ENCODE measurements at places on chromosomes 11 and 22.

- no peak for DNase-seq
Measured at GRCh38 chr22:36237462-36238372, 1.6 kb downstream of the APOL2 start.

DNA sequence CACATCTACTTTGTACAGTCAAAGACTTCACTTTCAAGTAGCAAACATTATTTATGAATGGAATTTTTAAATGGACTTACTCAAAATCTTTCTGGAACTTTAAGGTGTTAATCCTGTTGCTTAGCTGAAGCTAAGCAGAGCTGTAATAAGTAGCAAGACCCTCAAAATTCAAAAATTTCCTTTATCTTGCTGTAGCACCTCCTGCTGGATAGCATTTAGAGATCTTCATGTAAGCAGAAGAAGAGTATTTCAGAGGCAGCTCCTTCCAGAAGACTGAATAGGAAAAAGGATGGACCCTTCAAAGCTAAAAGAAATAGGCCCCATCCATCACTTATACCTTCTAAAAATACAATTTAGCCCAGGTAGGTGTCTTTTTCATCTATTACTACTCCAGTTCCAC, 3.4 kb downstream of the PHF21A start:
- no peak for DNase-seq

- no peak for DNase-seq
Measured at GRCh38 chr11:128726458-128727139, 32.7 kb downstream of the FLI1 start.

DNA sequence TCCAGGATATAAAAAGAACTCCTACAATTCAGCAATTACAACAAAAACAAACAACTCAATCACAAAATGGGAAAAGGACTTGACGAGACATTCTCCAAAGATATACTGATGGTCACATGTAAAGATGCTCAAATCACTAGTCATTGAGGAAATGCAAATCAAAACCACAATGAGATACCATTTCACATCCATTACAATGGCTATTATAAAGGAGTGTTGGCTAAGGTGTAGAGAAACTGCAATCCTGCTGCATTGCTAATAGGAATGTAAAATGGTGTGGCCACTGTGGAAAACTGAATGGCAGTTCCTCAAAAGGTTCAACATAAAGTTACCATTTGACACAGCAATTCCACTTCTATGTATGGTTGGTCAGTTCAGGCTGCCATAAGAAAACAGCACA, 11.8 kb upstream of the TBCEL start:
- no peak for DNase-seq

DNA sequence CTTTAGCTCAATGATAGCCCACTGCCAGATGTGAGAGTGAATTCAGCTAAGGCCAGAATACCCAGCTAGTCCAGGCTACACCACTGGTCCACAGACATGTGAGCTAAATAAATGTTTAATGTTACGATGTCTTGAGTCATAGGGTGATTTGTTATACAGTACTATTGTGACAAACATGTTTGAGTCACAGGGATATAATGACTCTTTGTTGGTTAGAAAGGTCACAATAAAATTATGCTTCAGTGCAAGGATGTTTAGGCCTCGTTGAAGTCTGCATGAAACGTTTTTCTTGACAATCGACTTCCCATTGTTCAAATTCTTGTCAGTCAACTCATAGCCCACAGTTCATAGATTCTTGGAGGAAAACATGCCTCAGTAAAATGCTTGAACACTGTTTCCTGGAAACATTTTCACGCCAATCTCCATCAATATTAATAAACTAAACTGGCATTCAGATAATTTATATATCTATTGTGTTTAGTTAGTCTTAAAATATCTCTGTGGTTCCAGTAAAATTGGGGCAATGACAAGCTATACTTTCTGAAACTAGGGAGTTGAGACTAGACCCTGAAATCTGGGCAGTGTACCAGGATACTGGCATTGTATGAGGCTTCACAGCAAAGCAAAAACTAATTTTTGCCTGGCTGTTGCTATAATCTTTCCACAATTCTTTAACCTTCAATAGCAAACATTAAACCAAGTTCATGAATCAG, 650.8 kb upstream of the KIRREL3 start:
- no peak for DNase-seq

- DNase-seq: no peak
Measured at GRCh38 chr11:45149483-45150056, 3.1 kb downstream of the PRDM11 start.

DNA sequence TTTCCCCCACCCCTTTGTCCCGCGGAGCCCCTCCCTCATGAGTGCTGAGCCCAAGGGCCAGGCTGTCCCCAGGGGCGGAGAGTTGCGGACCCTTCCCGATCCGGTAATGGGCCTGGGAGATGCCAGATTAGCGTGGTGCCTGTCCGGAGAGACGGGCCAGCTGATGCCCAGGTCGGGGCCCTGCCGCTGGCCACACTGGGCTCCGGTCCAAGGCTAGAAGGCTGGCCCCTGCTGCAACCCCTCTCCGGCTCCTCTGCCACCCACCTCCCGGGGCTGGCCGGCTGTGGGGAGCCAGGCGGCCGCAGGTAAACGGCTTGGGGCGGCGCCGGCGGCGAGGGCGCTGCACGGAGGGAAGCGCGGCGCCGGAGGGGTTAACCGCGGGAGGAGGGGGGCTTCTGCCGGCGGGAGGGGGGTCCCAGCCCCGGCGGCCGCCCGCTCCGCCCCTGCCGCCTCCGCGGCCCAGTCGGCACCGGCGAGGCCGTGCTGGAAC, at the start of gene KCNK4:
Gene KCNK4, plus strand, starts transcription at position 41 of the 490 bp plus-strand sequence. CDS start 1,717 bp downstream, outside the sequence.
- DNase-seq: no peak

- no peak for DNase-seq
Measured at GRCh38 chr22:24161909-24162308, 19.4 kb upstream of the SUSD2 start.

DNA sequence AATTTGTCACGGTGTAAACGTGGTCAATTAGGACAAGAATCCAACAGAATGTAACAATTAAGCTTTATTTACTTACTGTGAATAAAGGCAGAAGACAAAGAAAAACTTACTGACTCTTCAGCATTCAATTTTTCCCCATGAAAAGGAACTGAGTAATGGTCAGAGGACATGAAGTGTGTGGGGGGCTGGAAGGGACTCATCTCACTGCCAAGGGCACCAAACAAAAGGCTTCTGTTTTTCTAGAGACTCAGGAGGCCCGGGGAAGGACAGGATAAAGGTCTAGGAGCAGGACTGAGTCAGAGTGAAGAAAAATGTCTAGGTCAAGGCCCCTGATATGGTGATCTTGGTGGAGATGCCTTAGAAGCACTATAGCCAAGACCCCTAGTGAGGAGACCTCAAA, 564.2 kb upstream of the ANO5 start:
- DNase-seq: no peak

DNA sequence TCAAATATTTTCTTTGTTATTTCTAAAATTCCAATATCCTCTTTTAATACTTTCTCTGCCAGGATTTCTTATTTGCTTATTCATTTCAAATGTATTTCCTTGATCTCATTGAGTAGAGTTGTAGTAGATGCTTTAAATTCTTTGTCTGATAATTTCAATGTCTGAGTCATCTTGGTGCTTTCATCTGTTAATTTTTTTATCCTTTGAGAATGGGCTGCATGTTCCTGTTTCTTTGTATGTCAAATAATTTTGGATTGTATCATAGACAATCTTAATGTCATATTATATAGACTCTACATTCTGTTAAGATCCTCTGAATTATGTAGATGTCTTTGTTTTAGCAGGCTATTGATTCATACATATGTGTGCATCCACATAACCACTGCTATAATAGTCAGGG, 57.5 kb downstream of the MYEOV start:
- DNase-seq: no peak

GRCh38 chr11:75797116-75797515, 17.9 kb upstream of the UVRAG start:
- no peak for DNase-seq

DNA sequence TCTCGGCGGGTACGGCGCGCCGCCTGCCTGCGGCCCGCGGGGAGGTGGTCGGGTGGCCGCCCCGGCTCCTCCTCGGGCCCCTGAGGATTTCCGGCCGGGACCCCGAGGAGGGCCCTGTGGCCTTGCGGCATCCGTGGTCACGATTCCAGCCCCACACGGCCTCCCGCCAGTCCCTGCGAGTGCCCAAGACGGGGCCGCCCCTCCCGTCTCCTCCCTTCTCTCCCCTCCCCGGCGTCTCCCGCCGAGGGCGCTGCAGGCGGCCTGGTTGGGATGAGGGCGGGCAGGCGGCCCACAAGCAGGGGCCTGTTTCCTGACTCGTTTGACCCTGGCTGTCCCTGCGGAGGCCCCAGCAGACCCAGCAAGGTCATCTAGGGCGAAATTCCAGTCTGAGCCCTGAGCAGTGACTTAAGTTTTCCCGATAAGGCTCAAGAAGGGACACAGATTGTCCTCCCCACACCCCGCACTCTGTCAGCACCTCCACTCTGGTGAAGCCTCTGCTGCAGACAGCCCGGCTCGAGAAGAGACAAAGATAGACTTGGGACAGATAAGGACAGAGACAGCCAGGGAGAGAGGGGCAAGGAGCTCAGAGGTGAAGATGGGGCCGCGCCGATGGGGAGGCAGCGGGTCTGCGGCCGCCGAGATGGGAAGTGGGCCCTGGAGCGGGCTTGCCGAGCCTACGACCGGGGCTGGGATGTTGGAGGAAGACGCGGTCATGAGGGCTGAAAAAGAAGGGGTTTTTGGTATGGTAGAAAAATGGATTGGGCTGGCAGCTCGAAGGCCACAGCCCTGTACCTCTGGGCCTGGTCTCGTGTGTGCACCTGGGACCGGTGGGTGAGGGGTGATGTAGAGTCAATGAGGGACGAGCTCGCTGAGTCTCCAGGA, 95.0 kb downstream of the SWAP70 start:
- peak; percentile 57 for DNase-seq

- DNase-seq: no peak
Measured at GRCh38 chr22:45574069-45574703, 71.5 kb downstream of the FBLN1 start.

- peak; percentile 57 for DNase-seq
Measured at GRCh38 chr22:36409911-36410756, 22.4 kb upstream of the MYH9 start.

DNA sequence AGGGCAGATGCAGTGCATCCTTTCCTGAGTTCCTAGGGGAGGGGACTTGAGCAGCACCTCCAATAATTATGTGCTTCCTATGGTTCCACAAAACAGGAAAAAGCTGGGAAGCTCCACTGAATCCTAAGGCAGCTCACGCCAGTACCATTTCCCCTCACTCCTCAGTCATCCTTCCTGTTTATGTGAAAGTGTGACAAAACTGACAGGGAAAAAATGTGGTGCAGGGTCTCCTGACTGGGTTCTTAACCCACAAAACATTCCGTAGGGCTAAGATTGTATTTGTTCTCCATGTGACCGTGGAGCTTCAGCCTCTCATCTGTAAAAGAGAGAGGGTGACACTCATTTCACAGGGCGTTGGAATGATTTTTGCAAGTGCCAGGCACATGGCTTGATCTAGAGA, 12.2 kb upstream of the LYVE1 start:
- DNase-seq: no peak

GRCh38 chr22:39237318-39238100, 7.3 kb downstream of the PDGFB start:
- DNase-seq: no peak

- no peak for DNase-seq
Measured at GRCh38 chr11:31770011-31770700, 41.0 kb downstream of the PAX6 start.

- DNase-seq: no peak
Measured at GRCh38 chr11:47538741-47539565, 14.0 kb downstream of the CELF1 start.

DNA sequence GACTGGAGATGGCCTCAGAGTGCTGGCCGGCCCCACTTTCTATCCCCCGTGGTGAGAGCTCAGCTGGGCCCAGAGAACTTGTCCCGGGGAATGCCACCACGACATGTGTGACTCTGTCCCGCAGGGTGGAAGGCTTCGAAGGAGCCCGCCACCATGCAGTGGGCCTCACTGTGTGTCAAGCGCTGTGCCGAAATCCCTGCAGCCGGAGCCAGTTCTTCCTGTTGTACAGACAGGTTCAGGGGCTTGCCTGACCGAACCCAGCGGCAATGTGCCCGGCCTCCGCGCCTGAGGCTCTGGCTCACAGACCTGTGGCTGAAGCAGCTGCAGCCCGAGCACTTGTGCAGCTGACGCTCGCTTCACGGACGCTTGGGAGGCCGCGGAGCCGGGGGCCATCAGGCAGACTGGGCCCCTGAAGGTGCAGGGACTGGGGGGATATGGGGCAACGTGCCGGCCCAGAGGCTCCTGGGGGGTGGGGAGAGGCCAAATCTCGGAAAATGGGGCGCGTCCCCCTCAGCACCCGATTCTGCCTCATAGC, 650 bp downstream of the PPM1F start:
- peak; percentile 32 for DNase-seq

- no peak for DNase-seq
Measured at GRCh38 chr11:12289667-12290476, 87.5 kb upstream of the PARVA start.

- DNase-seq: no peak
Measured at GRCh38 chr11:1953489-1954266, 6.5 kb downstream of the MRPL23 start.

- DNase-seq: peak; percentile 92
Measured at GRCh38 chr11:65988791-65989592, 13.0 kb downstream of the EIF1AD start.

- no peak for DNase-seq
Measured at GRCh38 chr11:11580841-11581411, 40.9 kb downstream of the GALNT18 start.

DNA sequence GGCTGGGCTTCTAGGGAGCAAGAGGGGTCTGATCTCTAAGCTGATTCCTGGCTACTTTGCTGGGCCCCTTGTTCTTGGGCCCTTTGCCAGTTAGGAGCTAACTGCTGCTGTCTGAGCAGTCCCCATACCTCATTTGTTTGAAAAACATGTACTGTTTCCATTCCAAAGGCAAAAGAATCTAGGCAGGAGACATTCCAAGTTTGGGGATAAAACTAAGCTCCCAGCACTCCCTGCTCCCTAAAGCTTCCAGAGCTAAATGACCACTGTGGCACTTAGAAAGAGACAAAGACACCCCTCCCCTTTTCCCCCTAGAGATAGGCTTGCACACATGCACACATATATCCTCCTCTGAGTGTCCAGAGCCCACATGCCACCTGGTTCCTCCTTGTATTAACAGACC, 22.7 kb upstream of the RRM1 start:
- no peak for DNase-seq

GRCh38 chr11:74084796-74085541, 76.1 kb upstream of the UCP3 start:
- no peak for DNase-seq

DNA sequence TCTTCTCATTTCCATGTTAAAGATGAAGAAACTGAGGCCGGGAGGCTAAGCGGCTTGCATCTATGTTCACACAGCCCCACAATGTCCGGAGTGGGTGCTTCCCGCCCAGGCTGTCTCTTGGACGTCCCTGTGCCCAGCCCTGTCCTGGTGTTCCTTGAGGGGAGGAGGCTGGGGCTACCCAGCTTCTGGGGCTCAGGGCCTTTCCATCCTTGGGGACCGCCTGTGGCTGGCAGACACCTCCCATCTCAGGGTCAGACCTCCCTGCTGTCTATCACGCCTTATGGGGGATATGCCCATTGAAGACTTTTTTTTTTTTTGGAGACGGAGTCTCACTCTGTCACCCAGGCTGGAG, 95.5 kb downstream of the WNT7B start:
- DNase-seq: no peak

Measured in neural crest cell (in vitro differentiated cells).